Esophagus squamous epithelium (tissue), 5 donors: ENCODE measurements at places on chromosomes 11 and 22. TPM values are rescaled to one million over a fixed set of nuclear protein-coding genes. Genes with fewer than 3 reads are reported as not detected.

PIWIL4 gene
- 3.1 TPM for total RNA-seq

MFRP gene
- not detected for total RNA-seq

HBB gene
- not detected for total RNA-seq

ESRRA gene
- 81.9 TPM for total RNA-seq

GGTLC2 gene
- not detected for total RNA-seq

FGF4 gene
- not detected for total RNA-seq

NCR3LG1 gene
- 3.2 TPM for total RNA-seq

ZP1 gene
- total RNA-seq: not detected
